ENCODE measurements at places on chromosomes 11 and 22.

DNA sequence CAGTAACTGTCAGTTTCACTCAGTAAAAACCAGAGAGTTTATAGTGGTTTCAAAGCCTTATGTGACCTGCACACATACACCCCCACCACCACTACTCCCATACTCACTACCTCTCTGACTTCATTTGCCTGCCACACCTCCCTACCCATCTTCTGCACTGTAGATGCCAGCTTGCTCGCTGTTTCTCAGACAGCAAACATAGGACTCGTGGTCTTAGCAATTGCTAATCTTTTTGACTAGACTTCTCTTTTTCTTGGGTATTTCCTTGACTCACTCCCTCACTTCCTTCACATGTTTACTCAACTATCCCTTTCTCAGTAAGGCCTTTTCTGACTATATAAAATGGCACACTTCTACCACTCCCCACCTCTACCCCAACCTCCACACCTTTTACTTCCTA, 27.8 kb downstream of the CEP295 start:
- DNase-seq = no peak

- DNase-seq = no peak
Measured at GRCh38 chr11:19442554-19442910, 201.8 kb upstream of the E2F8 start.

- DNase-seq = no peak
Measured at GRCh38 chr22:21457023-21457787, 10.0 kb upstream of the TMEM191C start.

DNA sequence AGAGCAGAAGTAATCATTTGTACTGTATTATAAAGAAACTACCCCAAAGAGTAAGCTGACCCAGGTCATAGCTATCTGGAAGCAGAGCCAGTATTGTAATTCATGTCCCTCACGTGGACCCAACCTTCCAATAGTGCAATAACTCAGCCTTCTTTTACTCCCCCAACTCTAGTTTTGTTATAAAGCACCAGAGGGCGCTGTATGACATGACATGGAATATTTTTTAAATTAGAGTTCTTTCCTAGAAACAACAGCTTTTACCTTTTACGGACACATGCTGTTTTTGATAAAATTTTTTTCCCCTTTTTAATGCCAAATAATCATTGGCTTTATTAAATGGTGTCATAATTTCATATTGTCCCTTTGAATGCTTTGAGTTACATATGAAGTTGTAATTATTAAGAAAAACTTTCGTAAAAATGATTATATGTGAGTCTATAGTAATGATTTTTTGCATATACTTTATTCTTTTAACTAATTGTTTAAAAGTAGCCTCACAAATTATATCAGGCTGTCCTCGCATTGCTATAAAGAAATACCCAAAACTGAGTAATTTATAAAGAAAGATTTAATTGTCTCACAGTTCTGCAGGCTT, 76.9 kb downstream of the DKK3 start:
- peak; percentile 82 for DNase-seq

- no peak for DNase-seq
Measured at GRCh38 chr11:64148917-64149617, 16.8 kb downstream of the MACROD1 start.

DNA sequence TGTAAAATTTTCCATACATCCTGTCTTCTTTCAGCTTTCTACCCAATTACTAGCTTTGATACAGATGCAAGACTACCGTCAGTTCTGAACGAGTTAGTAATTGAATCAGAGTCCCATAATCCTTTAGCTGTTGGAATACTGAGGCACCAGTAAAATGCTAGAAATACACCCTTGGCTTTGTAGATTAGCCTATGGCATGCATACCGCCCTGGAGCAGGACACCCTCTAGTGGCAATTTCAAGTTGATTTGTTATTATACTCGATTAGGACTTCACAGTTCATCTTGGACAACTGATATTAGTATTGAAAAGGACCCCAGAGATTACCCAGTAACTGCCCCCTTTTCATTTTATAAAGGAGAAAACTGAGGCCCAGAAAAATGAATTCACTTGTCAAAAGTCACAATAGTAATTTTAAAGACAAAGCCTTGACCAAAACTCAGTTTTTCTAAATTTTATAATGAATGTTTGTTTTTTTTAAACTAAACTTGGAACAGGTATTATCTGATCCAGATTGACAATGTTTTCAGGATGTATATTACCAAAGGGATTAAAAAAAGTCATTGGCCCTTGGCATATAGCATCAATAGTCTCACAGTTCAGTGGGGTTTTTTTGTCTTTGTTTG, 72.6 kb downstream of the HIPK3 start:
- DNase-seq = peak; percentile 70

DNA sequence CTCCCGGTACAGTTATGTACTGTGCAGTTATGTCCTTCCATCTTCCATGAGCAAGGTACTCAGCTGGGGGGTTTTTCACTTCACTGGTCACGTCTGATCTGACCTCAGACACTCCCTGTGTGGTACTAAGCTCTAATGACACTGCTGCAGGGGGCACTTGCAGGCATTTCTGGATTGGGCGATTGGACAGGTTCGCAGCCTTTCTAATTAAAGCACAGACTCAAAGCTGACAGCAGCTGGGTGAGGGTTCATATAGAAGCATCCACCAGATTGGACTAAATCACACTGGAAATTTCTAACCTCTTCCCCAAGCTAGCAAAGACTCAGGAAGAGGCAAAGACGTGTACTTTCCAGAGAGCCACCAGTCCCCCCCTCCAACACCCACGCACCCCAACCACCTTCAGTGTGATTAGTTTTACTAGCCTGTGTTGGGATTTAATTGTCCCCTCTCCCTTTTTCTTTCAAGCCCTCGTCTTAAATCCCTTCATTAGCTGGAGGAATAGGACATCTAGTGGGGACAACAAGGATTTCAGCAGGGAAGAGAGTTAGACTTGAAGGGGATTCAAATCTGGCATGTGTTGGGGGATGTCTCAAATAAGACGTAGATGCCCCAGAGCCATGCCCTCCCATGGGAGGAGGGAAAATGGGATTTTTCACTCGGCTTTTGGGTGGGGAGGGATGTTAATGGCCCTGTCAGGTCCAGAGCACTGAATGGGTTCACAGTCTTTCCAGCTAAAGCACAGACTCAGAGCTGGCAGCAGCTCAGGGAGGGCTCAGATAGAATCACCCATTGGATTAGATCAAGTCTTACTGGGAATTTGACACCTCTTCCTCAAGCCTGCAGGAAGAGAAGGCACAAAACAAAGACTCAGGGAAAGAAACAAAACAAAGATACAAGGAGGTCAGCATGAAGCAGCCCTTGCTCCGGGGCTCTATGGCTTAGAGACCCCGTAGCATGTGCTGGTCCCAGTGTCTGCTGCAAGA, 10.9 kb downstream of the INS start:
- peak; percentile 78 for DNase-seq
